H1 (cell line): ENCODE measurements at places on chromosomes 1 and 21.

DNA sequence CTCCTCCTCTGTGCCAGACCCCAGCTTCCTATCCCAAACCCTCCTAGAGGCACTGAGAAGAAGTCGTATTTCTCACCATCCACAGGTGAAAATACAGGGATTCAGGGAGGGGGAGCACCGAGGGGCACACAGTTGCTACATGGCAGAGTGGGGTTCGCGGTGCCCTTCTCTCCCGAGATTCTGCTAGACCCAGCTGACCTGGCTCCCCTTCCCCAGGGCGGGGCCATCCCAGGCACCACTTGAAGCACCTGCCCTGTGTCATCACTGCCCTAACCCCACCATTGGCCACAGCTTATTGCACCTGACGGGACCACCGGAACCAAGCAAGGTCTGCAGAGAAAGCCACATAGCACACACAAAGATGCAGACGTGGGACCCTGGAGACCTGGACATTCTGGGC, 30.5 kb downstream of the SDC3 start:
- no peak for DNase-seq

DNA sequence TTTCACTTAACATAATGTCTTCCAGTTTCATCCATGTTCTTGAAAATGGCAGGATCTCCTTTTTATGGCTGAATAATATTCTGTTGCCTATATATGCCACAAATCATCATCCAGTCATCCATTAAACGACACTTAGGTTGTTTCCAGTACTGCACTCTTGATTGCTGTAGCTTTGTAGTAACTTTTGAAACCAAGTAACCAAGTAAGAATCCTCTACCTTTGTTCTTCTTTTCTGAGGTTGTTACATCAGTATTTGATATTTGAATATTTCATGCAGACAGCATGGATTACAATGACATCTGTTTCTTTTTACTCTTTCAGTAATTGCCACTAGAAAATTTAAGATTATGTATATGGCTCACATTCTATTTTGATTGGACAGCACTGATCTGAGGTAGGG, 22.1 kb upstream of the PRDM2 start:
- DNase-seq, result no peak

DNA sequence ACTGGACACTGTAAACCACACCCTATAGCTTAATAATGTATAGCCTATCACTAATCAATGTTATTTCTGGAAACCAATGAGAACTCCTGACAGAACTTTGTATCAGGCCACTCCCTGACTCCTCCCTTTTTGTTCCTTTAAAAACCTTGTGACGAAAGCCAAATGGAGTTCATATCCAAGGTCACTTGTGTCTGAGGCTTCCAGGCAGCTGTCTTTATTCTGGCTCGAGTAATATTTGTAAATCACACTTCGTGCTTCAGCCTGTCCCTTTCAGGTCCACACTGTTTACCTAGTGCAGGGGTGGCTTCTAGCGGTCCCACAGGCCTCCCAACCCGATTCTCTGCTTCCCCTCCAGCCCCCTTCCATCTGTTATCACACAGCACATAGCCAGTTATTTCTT, 16.2 kb upstream of the CAPN9 start:
- no peak for DNase-seq

DNA sequence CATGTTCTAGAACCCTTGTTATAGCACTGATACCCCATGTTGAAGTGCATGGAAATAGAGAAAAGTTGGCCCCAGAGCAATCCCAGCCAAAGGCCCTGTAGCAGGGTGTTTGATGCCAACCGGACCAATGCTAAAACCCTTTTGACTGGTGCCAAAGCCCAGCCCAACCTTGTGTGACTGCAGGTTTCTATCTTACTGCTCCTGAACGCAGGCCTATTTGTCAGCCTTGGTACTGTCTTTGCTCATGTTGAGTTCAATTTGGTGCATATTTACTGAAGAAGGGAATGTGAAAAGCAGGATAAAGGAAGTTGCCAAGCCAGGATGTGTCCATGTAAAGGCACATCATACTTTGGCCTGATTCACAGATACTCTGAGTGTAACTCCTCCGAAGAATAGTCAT, 51.7 kb upstream of the NFASC start:
- no peak for DNase-seq

- DNase-seq, result no peak
These were observed 108.5 kb upstream of the HOOK1 start for GRCh38 chr1:59706303-59706599.

GRCh38 chr1:223756806-223757700, 44.7 kb downstream of the CAPN2 start:
- no peak for DNase-seq
